Hematopoietic multipotent progenitor cell treated with erythropoietin and hydrocortisone succinate and interleukin-3 and kit ligand, for 4 days (in vitro differentiated cells): ENCODE measurements at places on chromosomes 5 and 9.

GRCh38 chr5:88954511-88954910 is 71.5 kb upstream of the MEF2C start:
- no peak for DNase-seq

GRCh38 chr5:154260224-154260927 is 69.8 kb downstream of the GALNT10 start:
- no peak for DNase-seq

GRCh38 chr5:149645236-149645635 is 63.9 kb downstream of the ARHGEF37 start:
- no peak for DNase-seq

- DNase-seq, result no peak
These were observed 43.9 kb downstream of the SLC46A2 start for GRCh38 chr9:112846528-112847488.

DNA sequence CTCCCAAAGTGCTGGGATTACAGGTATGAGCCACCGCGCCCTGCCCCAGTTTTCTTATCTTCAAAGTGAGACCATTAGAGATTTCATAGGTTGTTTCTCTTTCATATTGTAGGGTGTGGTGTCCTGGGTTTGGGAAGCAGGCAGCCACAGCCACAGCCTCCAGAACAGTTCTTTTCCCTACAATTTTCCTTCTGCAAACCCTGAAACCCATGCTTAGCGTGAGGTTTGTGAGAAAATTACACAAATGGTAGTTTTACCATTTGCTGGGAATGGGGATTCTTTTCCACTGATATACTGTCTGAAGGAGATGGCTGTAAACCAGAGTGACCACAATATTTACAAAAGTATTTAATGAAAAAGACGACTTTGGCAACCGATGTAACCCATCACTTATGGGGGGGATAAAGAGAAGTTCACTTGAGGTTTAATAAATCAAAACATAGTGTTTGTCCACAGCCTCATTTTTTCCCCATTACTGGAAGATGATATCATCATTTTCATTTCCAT is 26.7 kb upstream of the ECM2 start:
- no peak for DNase-seq

GRCh38 chr5:178474562-178475184 is 115.5 kb downstream of the COL23A1 start:
- DNase-seq, result no peak

GRCh38 chr9:89174291-89174690 is 4.3 kb downstream of the SHC3 start:
- no peak for DNase-seq

GRCh38 chr9:35972093-35972492 is 14.1 kb upstream of the OR2S2 start:
- peak; percentile 38 for DNase-seq

DNA sequence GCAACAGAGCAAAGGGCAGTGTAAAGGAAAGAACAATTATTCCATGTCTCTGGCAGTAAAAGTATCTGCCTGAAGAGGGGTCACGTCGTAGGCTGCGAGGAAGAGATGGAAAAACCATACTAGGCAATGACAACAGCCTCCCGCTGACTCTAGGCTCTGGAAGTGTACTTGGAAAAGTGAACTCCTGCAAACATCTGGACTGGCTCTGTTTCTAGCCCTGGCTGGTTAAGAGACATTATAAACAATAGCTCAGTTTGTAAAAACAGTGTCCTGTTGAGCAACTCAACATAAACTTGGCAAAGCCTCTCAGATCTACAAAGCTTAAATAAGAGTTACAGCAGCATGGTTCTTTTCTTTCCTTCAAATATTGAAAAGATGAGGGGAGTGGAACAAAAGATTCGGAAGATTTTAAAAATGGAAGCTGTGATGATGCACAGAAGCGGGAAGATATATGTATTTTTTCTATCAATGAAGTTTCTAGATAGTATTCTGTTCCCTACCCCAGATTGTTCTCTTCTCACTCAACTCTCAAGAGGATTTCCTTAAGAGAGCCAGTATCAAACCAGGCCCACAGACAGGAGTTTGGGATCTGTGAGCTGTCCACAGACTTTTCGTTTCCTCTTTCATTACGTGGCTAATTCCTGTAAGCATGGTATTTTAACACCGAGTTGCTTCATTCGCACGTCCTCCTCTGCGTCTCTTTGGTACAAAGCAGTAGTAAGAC is 79.4 kb downstream of the SPTLC1 start:
- DNase-seq, result no peak

- DNase-seq, result no peak
These were observed 135.9 kb upstream of the MAN2A1 start for GRCh38 chr5:109553846-109554245.

- peak; percentile 19 for DNase-seq
These were observed 39.5 kb downstream of the MFAP3 start for GRCh38 chr5:154078272-154078671.

DNA sequence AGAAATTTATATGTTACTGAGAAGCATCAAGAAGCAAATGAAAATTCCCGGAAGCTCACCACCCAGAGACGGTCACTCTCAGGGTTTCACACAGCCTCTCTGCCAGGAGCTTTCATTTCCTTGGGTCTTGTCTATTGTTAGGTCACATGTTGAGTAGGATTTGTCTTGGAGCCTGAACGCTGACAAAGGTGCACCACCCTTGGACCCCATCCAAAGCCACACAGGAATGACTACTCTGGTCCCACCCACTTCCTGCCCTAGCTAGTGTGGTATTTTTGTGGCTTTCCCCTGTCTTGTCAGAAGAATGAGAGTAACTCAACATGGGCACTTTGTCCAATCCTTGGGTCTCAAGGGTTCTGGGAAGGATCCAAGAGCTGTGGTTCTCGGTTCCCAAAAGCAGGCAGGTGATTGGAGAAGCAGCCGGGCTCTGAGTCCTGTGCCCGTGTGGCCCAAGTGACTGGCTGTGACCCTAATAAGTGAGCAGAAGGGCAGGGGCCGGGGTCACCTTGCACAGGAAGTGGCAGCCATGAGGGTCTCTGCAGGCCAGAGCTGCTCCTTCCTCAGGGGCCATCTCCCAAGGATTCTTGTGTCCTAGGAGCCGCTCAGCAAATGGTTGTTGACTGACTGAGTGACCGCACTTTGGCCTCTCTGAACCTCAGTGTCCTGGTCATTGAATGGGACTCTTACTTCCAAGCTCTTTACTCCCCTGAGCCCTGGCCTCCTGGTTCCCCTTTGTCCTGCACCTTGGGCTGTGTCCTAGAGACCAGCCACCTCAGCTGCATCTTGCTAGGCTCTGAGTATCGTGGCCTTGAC is 6.9 kb downstream of the FGD3 start:
- peak; percentile 80 for DNase-seq

GRCh38 chr5:167255926-167256325 is 1035.5 kb upstream of the WWC1 start:
- no peak for DNase-seq

DNA sequence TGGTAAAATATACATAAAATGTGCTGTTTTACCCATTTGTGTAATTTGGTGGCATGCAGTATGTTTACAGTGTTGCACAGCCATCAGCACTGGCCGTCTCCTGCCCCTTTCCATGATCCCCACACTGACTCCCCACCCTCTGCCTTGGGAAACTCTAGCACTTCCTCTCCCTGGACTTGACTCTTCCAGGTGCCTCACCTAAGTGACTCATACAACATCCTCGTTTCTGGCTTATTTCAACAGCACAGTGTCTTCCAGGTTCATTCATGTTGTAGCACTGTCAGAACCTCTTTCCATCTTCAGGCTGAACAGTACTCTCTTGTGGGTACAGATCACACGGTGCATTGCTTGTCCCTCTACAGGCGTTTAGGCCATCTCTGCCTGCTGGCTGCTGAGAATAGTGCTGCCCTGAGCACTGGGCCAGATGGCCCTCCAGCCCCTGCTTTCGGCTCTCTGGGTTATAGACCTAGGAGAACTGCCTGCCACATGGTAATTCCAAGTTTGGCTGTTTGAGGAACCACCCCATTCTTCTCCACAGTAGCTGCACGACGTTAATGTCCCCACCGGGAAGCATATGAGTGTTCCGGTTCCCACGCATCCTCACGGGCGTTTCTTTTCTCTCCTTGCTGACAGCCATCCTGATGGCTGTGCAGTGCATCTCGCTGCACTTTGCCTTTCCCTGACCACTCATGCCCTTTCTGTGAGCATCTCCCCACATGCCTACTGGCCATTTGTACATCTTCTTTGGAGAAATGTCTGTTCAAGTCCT is 211.8 kb downstream of the FANCC start:
- no peak for DNase-seq

GRCh38 chr9:2109069-2109650 is 94.0 kb downstream of the SMARCA2 start:
- DNase-seq, result no peak

DNA sequence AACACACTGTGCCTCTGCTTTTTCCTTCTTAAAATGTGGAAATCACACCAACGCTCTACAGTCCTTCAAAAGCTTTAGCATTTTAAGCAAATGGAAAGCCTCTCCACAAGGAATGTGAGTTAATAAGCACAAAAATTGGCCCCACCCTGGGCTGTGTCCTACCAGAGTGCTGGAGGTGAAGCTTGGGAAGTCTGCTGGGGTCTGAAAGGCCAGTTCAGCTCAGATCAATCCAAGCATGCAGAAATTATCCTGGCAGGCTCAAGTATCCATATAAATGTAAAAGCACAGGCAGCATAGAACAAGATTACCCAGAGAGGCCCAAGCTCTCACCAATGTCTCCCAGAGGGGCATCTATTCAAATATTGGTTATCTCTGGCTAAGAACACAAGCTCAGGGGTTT is 98.5 kb downstream of the ESM1 start:
- DNase-seq, result no peak

GRCh38 chr9:109369285-109369684 is 48.4 kb upstream of the EPB41L4B start:
- DNase-seq, result no peak

DNA sequence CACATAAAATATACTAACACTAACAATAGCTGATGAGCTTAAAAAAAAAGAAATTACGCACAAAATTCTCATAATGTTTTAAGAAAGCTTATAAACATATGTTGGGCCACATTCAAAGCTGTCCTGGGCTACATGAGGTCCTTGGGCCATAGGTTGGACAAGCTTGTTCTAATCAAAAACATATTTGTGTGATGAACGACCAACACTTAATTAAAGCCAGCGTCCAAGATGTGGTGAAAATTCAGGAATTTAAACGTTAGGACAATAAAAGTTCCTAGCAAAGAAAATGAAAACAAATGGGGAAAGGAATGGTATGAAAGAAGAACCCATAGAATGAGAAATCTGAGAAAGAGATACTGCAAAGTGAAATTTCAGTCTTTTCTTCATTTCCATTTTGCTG is 429.6 kb upstream of the DMAC1 start:
- no peak for DNase-seq

DNA sequence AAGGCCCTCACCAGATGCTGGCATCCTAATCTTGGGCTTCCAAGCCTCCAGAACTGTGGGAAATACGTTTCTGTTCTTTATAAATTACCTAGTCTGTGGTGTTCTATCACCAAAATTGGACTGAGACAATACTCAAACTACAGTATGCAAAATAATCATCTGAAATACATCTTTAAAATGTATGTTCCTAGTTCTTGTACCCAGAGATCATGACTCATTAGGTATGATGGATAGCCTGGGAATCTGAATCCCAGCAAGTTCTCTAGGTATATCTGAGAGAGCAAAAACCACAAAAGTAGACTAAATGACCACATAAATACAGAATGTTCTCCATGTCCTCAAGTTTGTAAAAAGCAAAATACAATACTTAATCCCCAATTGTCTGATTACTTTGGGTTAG is 166.3 kb downstream of the YIPF5 start:
- no peak for DNase-seq

DNA sequence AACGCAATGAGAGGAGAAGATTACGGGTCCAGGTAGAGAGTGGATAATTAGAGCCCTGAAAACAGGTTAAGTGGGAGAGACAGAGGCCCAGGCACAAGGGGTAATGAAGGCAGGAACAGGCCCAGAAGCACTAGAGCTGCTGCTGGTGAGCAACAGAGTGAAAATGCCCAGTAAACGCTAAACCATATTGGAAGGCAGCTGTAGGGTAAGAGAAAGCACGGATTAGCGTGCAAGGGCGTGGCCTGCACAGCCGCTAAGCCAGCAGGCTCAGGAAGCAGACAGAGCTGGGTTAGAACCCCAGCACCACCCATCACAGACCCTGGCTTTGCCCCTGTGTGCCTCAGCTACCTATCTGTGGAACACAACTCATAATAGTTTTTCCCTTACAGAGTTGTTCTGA is 93.2 kb downstream of the PAX5 start:
- no peak for DNase-seq

DNA sequence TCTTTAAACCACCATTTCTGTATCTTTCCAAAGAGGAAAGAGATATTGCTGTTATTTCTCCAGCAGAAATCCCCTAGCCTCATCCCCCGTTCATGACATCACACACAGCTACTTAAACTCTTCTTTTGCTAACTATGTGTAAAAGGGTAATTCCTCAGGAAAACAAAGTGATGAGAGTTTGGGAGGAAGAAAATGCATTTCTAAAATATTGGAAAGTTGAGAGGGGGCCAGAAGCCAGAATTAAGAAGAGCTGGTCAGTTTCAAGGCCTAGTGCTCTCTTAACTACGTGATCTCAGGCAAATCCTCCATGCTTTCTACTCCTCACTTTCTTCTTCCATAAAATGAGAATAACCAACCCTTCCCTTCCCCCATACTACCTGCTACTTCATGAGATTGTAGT is 109.4 kb downstream of the LIFR start:
- DNase-seq, result no peak

DNA sequence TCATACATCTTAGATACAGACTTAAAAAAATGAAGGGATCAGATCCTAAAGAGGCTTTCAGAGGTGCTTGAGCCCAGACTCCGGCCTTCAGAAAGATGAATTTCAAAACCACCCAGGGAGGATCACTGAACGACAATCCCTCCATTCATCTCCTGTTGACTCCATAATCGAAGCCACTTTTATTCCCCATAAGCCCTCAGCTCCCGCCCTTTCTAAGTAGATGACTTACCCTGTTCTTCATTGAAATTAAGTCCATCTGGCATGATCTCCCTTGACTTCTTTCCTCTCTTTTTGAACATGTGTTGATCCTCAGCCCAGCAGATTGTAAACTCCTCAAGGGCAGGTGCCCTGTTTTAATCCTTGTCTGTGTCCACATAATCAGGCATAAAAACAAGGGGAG is 50.8 kb upstream of the ASTN2 start:
- DNase-seq, result no peak
